HCT116 (cell line): ENCODE measurements at places on chromosomes 11 and 22.

- DNase-seq, result no peak
These were observed 84.5 kb downstream of the AASDHPPT start for GRCh38 chr11:106161775-106162634.

- DNase-seq, result no peak
These were observed 3.9 kb upstream of the SERGEF start for GRCh38 chr11:18016789-18017188.

GRCh38 chr11:119375337-119376196 is 5.9 kb downstream of the USP2 start:
- DNase-seq, result no peak

DNA sequence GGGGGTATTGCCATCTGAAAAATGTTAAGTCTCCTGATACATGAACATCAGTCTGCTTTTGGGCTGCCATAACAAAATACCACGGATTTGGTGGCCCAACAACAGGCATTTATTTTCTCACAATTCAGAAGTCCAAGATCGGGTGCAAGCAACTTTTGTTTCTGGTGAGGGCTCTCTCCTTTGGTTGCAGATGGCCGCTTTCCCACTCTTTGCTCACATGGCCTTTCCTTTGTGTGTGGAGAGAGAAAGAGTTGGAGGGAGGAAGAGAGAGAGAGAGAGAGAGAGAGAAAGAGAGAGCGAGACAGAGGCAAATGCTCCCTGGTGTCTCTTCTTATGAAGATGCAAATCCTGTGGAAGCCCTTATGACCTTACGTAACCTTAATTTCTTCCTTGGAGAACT is 2.5 kb upstream of the KRTAP5-2 start:
- DNase-seq, result no peak

GRCh38 chr22:46362934-46363515 is 27.5 kb downstream of the TRMU start:
- DNase-seq, result no peak
